GM23338 (cell line): ENCODE measurements at places on chromosomes 2 and 18.

- DNase-seq = no peak
Observed at GRCh38 chr2:145495590-145495989, 975.7 kb upstream of the ZEB2 start.

GRCh38 chr18:615092-615521, 18.3 kb downstream of the CLUL1 start:
- DNase-seq = no peak

GRCh38 chr2:33412920-33413319, 63.5 kb upstream of the RASGRP3 start:
- peak; percentile 54 for DNase-seq

- DNase-seq = no peak
Observed at GRCh38 chr2:200352636-200353035, 46.1 kb downstream of the SPATS2L start.

GRCh38 chr2:104026725-104027124, 827.2 kb upstream of the POU3F3 start:
- no peak for DNase-seq

DNA sequence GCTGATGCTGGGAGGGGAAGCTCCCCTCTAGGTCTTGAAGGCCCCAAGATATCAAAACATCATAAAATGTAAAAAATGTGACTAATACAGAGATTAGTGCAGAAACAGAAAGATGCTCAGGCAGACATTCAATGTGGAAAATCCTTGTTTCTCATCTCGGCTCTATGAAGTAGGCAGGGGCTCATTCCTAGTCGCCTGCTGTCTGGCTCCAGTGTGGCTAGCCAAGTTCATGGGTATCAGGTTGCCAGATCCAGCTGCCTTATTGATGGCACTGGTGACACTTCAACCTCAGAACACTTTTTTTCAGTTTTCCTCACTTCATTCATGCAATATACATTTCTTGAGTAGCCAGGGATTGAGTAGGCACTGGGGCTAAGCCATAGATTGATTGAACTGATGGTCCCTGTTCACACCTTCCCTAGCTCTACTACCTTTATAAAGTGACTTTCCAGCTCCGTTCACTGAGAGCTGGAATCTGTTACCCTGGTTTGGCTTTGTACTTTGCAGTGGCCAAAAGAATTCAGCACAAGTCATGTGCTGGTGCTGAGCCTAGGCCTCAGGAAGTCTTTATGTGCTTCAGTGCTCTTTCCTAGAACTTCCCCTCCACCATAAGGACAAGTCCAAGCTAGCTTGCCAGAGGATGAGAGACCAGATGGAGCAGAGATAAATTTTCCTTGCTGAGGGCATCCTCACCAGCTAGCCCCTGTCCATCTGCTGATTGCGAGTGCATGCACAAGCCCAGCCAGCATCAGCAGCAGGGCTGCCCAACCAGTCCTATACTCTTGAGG, 373.6 kb upstream of the ST6GAL2 start:
- DNase-seq = no peak

GRCh38 chr2:6676241-6676640, 189.5 kb downstream of the CMPK2 start:
- DNase-seq = no peak

- no peak for DNase-seq
Observed at GRCh38 chr2:25301453-25302352, 40.0 kb downstream of the DNMT3A start.

DNA sequence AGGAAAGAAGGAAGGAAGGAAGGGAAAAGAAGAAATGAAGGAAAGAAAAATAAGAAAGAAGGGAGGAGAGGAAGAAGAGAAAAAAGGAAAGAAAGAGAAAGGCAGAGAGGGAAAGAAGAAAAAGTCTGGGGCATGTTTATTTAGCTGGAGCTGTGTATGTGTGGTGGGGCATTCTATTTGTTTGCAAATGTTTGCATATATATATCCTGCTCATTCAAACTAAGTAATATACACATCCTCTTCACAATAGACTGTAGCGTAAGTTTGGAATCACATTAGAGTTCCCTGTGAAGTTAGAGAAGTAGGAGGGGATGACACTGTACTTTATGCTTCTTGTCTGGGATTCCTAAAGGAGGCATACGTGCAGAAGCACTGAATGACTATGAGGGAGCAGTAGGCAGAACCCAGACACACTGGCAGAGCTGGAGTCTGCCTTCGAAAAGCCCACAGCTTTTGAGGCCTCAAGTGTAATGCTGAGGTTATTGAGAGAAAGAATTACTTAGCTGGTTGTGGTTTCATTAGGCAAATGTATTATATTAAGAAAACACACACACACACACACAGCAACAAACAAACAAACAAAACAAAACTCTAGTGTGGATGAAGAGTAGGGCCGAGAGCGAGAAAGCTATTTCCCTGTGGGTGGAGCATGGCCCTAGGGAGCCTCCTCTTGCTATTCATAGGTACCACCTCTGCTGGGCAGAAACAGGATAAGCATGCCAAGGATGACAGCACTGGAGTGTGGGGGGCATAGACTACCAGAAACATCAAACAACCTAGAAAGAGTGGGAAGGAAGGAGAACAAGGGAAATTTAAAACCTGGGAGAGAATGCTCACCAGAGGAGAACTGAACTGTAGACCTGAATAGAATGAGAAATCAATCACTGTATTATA, 905.1 kb upstream of the NXPH2 start:
- DNase-seq = peak; percentile 19

- DNase-seq = peak; percentile 95
Observed at GRCh38 chr18:21612125-21613039, at the start of gene SNRPD1. Gene SNRPD1 (plus strand): TSS chr18:21612314. CDS start chr18:21612430, 116 bp downstream.

DNA sequence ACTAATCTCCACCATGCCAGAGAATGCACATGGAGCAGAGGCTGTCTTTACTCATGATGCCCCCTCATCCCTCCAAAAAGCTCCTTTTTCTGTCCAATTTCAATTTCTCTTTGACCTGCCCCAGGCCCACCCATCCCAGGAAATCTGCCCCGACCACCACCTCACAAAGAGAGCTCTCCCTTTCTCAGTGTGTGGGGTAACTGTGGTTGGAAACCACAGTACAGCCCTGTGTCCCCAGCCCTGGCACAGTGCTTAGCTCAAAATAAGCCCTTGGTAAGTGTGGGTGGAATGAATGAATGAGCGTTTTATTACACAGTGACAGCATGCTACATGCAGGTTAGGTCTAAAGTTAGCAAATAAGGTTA, 43.7 kb upstream of the CAB39 start:
- no peak for DNase-seq

DNA sequence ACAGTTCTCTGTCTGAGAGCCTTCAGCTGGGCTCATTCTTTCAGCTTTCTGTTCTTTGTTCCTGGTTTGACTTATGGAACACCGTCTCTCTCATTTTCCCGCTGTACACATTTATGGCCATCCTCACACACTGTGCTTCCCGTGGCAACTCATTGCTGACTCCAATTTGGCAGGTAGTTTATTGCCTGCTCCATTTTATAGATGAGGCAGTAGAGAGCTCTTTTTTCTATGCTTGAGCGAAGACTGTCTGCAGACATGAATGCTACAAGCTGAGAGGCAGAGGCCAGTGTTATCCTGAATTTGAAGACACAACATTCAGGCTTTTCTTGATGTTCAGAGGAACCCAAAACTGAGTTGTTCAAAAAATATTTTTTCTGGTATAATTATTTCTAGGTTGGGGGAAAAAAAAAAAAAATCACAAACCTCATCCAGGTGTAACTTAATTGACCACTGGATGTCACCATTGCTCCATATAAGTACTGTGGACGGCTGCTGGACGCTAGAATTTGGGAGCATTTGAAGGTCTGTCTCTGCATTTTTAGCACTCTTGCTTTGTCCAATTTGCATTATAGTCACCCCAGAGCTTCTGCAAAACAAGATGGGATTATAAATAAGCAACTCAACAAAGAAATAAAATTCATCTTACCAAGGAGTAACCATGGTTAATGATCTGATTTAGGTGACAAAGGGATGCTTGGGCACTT, 83.5 kb downstream of the HRH4 start:
- DNase-seq = peak; percentile 73

- peak; percentile 46 for DNase-seq
Observed at GRCh38 chr2:10382354-10383061, 65.6 kb downstream of the ODC1 start.

DNA sequence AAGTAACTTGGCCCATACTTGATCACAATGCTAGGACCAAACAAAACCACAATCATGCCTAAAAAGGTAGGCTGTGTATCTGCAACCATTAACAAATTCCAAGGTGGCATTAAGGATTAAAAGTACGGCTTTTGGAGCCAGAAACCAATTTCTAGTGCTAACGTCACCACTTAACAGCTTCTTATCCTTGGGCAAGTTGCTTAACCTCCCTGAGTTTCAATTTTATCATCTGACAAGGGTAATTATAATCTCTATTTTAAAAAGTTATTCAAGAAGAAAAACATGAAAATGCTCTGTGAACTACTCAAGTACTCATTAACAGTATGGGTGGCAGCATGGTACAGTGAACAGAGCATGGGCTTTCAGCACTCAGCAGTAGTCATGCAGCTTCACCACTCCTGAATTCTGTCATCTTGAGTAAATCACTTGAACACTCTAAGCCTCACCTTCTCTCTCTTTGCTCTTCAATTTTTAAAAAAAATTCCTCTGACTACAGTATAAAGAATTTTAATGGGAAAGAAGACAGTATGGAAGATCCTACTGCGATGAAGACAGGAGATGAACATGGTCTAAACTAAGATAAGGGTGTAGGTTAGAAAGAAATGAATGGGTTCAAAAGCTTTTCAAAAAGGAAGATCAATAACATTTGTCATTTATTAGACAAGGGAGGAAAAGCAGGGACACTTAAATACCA, 69.2 kb downstream of the SS18 start:
- no peak for DNase-seq

DNA sequence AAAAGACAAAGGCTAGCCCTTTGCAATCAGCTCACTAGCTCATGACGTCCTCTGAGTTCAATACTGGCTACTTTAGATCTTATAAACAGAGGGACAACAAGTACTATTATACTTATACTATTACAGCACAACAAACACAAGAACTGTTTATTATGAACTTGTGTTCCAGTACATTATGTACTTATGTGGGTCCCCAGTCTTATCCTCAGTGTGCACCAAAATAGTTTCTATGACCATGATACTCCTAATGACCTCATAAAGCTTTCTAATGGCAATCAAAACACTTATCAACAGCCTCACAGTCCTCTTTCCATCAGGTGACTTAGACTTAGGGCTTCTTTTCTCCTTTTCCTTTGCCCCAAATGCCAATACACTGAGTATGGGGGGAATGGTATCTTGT, 614.4 kb downstream of the CNTNAP5 start:
- DNase-seq = no peak

DNA sequence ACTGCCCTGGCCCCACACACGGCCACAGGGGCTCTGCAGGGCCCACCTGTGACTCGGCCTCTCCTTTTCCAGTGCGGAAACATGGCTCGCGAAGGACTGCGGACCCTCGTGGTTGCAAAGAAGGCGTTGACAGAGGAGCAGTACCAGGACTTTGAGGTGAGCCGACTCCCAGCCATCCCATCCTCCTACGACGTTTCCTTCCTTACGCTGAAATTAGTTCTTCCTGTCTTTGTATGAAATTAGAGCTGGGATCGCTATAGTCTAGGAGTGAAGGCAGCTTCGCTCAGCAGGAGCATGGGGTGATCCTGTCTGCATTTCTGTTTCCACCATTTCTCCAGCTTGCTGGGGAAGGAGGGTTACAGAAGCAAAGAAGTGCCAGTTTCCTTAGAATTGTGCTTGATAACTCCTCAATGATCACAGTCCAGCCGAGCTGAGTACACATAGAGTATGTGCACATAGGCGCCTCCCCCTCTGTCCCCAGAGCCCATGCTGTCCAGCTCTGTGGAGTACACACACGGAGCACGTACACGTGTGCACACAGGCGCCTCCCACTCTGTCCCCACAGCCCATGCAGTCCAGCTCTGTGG, 59.1 kb upstream of the NFATC1 start:
- DNase-seq = no peak

DNA sequence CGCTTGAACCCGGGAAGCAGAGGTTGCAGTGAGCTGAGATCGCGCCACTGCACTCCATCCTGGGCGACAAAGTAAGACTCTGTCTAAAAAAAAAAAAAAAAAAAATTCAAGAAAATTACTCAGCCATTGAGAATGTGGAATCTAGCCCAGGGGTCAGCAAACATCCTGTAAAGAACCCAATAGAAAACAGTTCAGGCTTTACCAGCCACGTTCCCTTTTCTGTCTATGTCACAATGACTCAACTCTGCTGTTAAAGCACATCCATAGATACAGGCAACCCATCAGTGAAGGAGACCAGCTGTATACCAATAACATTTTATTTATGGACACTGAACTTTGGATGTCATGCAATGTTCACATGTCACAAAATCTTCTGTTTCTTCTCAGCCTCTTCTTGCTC, 435.6 kb upstream of the GYPC start:
- DNase-seq = no peak

- no peak for DNase-seq
Observed at GRCh38 chr18:68757126-68757525, 40.8 kb upstream of the CCDC102B start.

- peak; percentile 78 for DNase-seq
Observed at GRCh38 chr2:10042301-10043161, 819 bp upstream of the KLF11 start.

DNA sequence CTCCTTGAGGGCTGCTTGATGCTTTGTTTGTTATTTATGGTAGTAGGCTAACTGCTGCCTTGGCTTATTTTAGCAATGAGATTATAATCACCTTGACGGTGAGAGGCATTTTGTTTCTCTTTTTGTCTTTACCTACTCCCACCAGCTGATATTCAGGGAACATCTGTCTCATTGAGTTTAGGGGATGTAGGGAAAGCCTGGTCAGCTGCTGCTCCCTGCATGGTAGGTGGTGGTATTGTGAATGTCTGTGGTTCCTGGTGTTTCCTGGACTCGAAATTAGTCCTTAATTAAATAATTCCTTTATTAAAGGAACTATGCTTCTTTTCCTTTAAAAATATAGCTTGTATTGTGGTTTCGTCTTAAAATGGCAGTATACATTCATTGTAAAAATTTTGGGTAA, 77.8 kb downstream of the ADAM23 start:
- DNase-seq = no peak

- DNase-seq = peak; percentile 78
Observed at GRCh38 chr18:12307701-12308385, at the start of gene TUBB6. Gene TUBB6 (plus strand): TSS chr18:12308241. CDS start chr18:12308293, 52 bp downstream.

DNA sequence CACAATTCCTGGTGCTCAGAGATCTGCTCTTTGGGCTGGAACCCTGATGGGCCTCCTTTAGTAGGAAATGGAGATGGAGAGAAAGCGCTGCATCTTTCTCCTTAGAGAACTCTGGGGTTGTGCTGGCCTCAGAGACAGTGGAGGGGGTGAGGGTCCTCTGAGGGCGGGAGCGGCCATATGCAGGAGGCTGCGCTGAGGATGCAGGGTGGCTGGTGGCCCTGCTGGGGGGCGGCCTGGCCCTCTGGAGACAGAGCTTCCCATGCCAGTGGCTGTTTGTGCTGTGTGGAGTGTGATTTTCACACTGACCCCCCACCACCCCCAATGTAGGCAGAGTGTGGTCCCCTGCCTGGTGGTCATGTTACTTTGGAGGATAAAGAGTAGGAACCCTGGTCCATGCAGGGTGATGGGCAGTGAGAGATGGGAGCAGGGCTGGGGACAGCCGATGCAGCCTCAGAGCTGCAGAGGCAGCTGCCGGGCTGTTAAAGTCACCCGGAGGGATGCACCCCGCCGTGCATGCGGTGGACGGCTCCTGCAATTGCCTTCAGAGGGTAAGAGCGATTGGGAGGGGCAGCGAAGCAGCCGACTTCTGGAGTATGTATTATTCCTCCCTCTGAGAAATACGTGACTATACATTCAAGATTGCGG, 194.6 kb downstream of the FAM210A start:
- DNase-seq = no peak
